ENCODE measurements at places on chromosomes 2 and 18.
A peak's percentile ranks its signal among the peaks of the same experiment; 100 is the strongest.

GRCh38 chr2:128607440-128607839 is 288.8 kb upstream of the HS6ST1 start:
- no peak for DNase-seq

DNA sequence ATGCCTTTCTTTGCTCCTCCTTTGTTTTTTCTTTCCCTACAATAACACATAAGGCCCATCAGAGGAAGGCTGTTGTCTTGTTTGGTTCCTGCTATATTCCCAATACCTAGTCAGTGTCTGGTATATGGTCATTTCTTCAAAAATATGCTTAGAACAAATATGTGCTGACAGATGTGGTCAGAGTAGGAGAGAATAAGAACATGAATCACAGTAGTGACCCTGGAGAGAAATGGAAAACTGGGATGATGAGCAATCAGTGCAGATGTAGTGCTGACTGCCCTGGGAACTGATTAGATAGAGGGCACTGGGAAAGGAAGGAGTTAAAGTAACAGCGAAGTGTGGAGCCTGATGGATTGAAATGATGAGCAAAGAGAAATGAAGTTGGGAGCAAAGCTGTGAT is 189.4 kb upstream of the LHCGR start:
- no peak for DNase-seq

DNA sequence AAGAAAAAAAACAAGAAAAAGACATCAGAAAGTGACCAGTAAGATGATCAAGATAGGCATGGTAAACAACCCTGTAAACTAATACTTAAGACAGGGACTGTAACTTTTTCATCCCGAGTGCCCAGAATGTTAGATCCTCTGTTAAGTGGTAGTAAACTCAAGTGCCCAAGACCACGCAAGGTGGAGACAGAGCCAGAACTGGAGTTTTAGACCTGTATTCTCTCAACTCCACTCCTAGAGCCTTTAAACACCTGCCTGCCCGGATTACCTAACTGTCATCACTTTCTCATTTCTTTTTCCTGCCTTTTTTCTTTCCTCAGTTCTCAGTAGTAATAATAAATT is 75.2 kb upstream of the CDCA7 start:
- no peak for DNase-seq

- DNase-seq = no peak
Measured at GRCh38 chr18:62877411-62878221, 162.3 kb downstream of the PHLPP1 start.

GRCh38 chr2:165889798-165890197 is 63.8 kb downstream of the TTC21B start:
- DNase-seq = no peak

DNA sequence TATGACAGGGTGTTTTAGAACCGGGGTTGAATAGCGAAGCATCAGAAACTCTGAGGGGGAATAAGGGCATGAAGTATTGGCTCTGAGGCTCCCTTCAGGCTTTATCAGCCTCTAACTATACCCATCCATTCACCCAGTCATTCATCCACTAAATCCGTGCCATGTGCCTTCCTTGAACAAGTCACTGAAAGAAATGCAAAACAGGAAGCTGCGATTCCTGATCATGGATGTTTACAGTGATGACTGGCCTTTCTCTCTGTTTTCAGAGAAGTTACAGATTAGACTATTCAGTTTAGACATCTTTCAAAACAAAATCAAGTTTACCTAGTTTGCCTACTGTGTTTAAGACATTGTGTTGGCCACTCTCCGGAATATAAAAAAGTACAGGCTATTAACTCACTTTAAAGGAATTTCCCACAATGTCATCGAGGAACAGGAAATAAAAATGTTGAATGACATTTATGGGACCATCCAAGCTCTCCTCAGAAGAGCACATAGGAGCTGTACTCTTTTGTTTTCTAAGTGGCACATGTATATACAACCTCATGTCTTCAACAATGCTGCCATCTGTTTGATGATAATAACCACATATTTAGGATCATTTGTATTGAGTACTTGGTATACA is 43.8 kb upstream of the SLC14A1 start:
- DNase-seq = no peak

GRCh38 chr2:181785691-181786344 is 105.5 kb upstream of the NEUROD1 start:
- DNase-seq = no peak

DNA sequence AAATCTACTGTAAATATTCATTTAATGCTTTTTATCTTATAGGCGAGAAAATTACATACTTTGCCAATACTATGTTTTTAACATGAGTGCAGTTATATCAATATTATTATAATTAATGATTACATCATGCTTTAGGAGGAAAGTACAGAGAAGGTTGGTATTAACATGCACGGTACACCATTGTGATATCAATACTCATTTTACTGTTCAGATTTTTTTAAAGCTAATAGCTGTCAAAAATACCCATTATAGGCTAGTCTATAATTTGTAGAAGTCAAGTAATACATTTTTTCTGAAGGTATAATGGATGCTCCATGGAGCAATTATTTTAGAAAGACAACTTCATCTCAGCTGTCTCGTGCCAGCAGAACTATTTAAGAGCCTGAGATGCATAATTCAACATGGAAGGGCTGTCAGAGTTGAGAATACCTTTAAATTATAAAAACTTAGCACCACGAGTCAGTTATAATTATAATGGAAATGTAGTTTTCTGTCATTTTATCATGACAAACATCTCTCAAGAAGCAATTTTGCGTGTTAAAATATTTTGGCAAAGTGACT is 1641.7 kb upstream of the ACVR2A start:
- DNase-seq = no peak

GRCh38 chr2:149743842-149744448 is 156.4 kb upstream of the MMADHC start:
- DNase-seq = no peak

- no peak for DNase-seq
Measured at GRCh38 chr2:207288628-207289027, 122.9 kb upstream of the KLF7 start.

DNA sequence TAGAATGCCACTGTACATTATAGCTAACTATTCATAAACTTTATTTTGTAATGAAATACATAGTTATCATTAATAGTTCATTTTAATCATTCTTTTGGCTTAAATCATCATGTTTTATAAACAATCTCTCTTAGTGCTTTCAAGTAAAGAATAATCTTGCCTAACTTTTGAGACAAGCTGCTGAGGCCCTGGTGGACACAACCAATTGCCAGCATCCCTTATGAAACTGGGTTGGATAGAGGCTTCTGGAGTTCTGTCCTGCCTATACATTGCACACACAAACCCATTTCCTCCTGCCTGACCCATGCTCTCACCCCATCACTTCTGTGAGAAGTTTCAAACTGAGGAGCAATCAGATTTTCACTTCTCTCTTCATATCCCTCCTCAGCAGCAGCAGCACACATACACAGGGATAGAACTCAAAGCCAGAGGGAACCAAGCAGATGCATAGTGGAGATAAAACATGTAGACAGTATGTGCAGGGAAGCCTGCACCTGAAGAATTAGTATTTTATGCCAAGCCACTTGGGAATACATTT is 450.0 kb upstream of the SLC14A2 start:
- DNase-seq = no peak

- DNase-seq = no peak
Measured at GRCh38 chr2:218853766-218854165, 5.8 kb upstream of the WNT6 start.

GRCh38 chr2:2127467-2127866 is 203.6 kb downstream of the MYT1L start:
- no peak for DNase-seq

GRCh38 chr2:2901384-2902345 is 476.0 kb downstream of the EIPR1 start:
- DNase-seq = no peak

GRCh38 chr2:80420530-80421208 is 116.1 kb upstream of the LRRTM1 start:
- DNase-seq = no peak

DNA sequence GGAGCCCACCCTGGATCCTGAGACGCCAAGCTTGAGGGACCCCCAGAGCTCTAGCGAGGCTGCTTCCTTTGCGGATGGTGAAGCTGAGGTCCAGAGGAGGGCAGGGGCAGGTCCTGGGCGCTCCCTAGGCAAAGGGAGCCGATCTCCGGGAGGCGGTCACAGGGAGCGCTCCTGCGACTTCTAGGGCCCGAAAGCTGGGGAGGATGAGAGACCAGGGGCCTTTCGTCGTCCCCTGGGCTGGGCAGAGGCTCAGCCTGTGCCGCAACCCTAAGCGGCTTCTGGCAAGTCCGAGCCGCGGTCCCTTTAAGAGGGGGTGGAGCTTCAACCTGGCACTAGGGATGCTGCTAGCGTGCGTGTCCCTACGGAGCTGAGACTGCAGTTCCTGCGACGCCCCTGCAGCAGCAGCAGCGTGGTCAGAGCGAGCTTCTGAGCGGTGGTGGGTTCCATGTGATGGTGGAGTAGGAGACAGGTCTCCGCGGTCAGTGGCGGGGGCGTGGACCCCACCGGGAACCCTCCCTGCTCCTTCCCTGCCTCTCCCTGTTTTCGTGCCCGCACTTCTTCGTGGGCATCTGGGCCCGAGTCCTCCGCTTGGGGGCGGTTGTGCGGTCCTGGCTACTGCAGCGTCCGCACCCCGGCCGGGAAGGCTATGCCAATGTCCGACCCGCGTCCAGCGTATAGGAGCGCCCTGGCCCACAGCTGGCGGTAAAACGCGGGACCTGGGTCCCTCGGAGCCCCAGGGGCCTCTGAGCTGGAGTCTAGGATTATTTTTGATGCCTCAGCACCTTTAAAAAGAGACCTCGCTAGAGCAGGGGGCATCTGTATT is 154.6 kb downstream of the CCDC74A start:
- DNase-seq = peak; percentile 33

GRCh38 chr2:40129725-40130124 is 322.2 kb downstream of the SLC8A1 start:
- no peak for DNase-seq

DNA sequence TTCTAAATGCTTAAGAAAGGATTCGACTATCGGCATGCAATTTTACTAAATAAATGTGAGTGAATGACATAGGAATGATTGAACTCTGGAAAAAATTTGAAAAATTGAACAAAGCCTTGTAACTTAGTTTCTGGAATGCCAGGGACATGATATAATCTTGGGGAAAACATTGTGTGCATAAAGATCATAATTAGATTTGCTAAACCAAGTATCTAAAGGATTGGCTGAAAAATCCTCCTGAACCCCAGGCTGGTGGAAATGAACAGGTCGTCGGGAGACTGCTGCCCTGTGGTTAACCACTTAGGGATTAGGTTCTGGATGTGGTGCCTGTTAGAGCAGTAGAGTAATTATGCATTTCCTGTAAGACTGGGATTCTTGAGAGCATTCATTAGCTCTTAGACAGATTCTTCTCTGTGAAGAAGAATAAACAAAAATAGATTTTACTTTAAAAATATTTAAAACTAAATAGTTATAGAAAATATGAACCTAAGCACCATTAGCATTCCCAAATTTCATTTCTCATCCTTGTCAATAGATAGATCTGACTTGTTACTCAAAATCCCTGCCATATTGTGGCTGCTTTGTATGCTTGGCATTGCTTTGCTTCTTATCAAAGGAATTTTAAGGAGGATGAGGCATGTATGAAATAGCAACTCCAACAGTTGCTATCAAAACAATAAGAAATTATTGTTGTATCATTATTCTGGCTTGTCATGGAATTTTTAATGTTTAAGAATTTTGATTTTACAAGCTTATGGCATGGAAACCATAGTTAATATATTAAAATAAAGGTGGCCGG is 55.9 kb downstream of the LYPD6B start:
- no peak for DNase-seq

DNA sequence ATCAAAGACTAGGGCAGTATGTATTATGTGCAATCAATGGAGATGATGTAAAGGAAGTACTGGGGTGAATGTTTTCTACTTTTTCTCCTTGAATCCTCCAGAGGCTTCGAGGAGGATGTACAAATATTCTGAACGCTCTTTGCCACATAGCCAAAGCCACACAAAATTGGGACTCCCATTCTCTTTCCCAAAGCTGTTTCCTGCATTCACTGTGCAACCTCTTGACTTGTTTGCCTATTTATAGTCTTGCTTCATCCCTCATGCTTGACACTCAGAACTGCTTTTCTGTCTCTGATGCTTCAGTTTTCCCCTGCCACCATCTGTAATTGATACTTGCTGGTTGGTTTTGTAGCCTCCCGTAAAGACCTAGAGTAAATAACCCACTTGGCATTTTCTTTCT is 208.2 kb upstream of the RBMS1 start:
- no peak for DNase-seq

- DNase-seq = no peak
Measured at GRCh38 chr2:1693723-1694122, 50.6 kb downstream of the PXDN start.

- DNase-seq = no peak
Measured at GRCh38 chr2:38148501-38148900, 72.5 kb upstream of the CYP1B1 start.

DNA sequence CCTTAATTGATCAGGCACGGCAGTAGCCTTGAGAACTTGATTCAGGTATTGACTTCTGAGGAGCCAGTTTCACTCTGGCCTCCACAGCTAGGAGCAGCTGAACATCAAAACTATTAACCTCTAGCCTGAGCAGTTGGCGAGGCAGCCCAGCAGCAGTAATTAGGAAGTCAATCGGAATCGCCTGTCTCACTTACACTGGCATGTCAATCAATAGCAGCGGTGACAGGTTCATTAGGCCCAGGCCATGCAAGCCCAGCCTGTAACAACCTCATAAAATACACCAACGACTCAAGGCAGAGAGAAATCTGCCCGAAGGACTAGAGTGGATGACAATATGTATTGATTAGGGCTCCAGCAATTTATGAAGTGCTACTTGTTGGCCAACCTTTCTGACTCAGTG is 255.4 kb upstream of the SKOR2 start:
- no peak for DNase-seq

DNA sequence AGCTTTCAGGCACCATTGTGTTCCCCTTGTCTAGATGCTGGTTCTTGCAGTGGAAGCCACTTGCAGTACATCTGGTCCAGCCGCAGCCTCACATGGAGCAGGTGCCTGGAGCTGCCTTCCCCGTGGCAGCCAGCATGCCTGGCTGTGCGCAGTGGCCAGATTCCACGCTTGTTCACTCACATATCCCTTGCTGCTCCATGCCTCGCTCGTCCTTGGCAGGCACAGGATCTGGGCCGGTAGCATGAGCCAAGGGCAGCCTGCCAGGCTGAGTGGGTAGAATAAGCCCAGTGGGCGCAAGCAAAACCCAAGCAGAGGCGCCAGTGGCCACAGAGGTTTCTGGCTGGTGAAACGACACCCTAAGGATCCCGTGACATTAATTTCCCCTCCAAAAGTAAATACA is 20.6 kb downstream of the TMX3 start:
- no peak for DNase-seq
